ENCODE measurements at places on chromosomes 2 and 18.

DNA sequence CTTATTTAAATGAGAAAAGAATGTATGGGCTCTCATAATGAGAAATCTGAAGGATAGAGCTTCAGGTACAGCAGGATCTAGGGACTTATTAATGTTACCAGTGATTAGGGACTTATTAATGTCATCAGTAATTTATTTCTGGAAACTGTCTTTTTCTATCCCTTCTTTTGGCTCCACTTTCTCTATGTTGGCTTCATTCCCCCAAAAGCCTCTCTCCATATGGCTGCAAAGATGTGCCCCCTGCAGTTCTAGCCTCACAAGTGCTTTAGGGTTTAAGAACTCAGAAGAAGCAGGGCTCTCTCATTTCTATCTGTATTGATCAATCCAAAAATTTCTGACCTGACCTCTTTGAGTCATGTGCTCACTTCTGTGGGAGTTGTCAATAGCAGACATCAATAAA is 480.9 kb downstream of the TXNL1 start:
- no peak for DNase-seq

- no peak for DNase-seq
Measured at GRCh38 chr2:203671876-203672275, 34.6 kb upstream of the CD28 start.

GRCh38 chr2:61966087-61966727 is 60.7 kb downstream of the COMMD1 start:
- DNase-seq, result no peak

- no peak for DNase-seq
Measured at GRCh38 chr2:65046633-65047407, 9.4 kb upstream of the CEP68 start.

DNA sequence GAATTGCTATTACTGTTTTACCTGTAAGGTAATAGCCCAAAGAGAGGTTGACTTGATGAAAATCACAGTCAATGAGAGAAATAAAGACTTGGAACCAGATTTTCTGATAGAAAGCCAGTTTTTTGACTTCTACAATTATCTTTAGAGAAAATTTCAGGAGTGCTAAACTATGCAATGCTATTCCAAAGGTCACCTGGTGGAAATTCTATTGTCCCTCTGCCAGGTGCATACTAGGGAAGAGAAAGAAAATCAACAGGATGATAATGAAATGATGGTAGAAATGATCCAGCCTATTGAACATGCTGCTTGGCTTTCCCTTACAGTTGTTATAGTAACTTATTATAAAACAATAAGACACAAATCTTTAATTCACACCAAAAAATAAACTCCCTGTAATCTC is 85.0 kb downstream of the FASTKD2 start:
- no peak for DNase-seq

DNA sequence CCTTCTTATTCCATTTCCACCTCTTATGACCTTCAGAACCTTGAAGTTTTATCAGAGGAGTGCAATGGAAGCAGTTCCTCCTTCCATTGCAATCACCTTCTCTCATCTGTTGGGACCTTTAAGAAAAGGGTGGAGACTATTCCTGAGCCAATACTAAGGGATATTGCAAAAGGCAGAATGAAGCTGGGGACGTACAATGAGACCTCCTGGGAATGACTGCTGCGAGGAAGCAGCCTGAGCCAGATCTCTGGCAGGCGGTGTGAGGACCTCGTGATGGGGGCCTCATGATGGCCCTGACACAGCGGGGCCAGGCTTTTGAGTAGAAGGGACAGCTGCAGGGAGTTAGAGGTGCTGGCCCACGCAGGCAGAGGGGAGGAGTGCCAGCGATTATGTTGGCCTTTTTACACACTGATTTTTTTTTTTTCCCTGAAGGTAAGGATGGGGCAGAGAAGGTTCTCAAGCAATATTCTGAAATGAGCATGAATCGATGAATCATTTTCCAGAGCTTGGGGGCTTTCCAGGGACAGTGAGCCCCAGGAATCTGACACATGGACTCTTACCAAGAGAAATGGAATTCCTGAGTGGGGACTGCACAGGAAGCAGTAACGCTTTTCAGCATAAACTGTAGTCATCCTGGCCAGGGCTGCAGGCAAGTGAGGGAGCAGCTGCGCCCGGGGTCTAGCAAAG is 40.0 kb upstream of the LAPTM4A start:
- no peak for DNase-seq

- DNase-seq, result no peak
Measured at GRCh38 chr2:45353879-45354278, 257.2 kb downstream of the SRBD1 start.

DNA sequence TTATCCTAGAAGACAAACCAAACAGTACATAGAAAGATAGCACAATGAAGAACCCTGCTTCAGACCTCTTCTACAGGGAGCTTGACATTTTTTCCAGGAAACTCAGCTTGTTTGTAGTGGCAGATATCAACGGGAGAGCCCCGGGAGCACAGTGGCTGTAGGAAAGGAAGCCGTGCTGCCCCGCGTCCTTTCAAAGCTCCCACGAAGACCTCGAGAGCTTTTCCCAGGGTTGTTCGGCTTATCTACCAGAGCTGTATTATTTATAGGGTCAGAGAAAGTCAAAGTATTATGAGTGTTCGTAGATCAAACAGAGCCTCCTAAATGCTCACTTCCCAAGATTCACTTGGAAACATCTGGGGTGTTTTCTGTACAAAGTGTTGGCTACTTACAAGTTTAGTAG is 167.1 kb upstream of the COPS8 start:
- DNase-seq, result no peak

DNA sequence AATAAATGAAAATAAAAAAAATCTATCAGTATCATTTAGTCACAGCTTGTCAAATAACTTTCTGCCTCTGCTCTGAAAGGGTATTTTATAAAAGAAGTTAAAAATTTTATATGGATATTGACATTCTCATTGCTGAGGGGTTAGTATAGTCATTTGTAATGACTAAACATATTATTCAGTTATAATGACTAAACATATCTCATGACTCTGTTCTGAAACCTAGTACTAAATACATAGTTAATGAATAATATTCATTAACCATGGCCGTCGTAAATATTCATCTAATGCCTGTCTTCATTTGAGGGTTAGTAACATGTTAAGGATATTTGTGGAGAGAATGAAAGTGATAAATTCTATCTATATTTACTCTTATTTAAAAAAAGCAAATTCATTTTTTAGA is 69.1 kb upstream of the MAP4K3 start:
- DNase-seq, result no peak

- no peak for DNase-seq
Measured at GRCh38 chr2:48228345-48228684, 301.6 kb upstream of the STON1 start.

DNA sequence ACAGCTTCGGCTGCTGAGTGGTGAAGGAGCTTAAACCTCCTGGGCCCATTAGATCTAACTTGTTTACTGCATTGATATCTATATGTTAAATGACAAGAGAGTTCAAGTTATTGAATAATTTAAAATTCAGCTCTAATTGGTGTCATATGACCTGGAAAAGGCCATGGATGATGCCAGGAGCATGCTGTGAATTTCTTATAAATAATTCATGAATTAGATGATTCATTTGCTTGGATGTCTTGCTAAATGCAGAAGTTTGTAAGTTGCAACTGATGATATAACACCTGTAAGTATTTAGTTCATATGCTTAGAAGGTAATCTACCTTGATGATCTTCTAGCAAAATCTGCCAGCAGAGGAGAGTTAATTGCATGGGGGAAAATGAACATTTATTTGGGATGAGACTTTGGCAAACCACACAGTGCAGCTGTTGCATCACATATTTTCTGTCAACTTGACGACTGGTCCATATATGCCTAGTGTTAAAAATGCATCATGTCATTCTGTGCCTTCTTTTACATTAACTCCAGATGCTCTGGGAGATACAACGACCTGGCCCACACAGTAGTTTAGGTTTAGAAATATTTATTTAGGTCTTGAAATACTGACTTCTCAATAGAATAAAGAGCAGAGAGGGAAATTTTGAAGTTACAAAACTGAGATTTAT is 226.3 kb downstream of the KIAA1328 start:
- no peak for DNase-seq

DNA sequence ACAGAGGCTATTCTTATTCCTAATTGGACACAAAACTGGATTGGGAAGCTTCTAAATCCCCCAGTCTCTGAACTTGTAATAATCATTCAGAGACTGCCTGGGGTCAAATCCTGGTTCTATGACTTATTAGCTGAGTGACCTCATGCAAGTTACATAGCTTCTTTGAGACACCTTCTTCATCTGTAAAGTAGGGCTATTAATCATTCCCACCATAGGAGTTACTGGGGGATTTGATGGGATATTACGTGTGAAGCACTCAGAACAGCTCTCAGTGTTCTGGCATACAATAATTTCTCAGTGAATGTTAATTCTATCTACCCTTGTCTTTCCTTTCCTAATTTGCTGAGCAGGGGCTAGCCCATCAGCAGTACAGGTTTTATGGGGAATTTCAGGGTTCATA is 256.7 kb upstream of the TNP1 start:
- DNase-seq, result no peak

GRCh38 chr2:156490466-156490840 is 54.3 kb downstream of the GPD2 start:
- no peak for DNase-seq

- no peak for DNase-seq
Measured at GRCh38 chr2:18784245-18784644, 194.9 kb upstream of the NT5C1B start.

GRCh38 chr18:44853430-44853829 is 172.7 kb downstream of the SETBP1 start:
- peak; percentile 21 for DNase-seq

- no peak for DNase-seq
Measured at GRCh38 chr2:190891372-190891771, 10.8 kb downstream of the GLS start.

DNA sequence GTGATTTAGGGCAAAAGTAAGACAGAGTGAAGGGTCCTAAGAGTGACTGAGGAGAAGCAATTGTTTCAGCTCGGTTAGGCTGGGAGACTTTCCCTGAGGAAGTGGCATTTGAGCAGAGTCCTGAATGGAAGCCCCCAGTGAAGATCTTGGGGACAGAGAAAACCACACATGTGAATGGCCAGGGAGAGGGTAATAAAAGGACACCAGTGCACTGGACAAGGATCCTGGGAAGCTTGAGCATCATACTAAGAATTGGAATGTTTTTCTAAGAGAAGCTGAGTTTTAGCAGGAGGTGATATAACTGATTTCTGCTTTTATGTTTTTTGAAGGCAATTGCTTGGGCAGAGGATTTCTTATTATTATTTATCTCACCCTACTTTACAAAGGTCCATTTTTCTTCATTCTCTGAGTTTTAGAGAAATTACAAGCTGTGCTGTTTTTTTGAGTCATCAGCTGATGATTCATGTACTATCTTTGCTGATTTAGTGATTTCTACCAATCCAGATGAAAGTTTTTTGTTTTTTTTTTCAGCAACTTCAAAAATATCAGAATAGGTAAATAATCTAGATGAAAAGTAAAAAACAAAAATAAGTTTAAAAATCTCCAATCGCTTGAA is 43.5 kb downstream of the MFSD6 start:
- DNase-seq, result no peak

DNA sequence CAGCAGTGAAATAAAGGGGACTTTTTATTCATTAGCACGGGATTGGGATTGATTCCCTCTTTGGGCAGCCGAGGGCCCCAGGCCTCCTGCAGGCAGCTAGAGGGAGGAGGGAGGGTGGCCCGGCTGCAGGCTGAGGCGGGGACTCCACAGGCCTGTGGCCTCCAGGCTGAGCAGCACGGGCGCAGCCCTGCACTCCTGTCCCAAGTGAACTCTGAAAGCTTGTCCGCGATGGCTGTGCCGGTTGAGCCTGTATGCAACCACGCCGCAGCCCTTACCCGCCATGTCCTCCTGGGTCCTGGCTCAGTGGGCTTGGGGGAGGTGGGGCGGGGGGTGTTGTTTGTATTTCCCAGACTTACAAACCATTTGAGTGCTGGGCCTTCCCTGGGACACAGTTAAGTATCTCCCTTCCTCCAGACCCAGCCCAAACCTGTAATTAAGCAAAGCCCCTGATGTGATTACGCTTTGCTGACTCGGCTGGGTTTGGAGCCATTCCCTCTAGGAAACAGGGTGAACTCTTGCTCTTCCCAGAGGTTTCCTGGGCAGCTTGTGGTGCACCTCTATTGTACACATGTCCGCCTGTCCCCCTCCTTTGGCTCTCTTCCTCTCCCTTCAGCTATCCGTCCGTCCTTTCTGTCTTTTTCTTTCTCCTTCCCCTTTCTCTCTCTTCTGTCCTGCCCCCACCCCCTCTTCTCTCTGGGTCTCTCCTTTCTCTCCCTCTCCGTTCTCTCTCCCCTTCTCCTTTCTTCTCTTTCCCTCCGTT is 5.3 kb downstream of the GLI2 start:
- no peak for DNase-seq

DNA sequence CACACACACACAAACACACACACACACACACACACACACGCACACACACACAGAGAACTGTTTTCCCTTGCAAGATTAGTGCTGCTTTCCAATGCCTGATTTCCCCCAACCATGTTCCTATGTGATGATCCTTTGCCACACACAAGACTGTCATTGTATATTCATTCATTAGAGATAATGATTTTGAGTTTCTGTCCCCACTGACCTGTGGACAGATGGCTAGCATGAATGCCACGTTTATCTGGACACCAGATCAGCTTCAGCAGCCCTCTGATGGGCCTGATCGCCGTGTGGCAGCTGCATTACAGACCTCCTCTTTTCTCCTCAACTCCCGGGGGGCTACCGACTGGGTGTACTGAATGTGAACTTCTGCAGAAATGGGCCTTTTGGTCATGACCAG is 353.0 kb downstream of the MYCN start:
- DNase-seq, result no peak

- no peak for DNase-seq
Measured at GRCh38 chr2:68196120-68196716, 38.5 kb downstream of the PNO1 start.

GRCh38 chr2:203610558-203610957 is 75.5 kb upstream of the RAPH1 start:
- DNase-seq, result no peak

GRCh38 chr2:238570926-238571325 is 144.2 kb downstream of the ASB1 start:
- DNase-seq, result no peak

DNA sequence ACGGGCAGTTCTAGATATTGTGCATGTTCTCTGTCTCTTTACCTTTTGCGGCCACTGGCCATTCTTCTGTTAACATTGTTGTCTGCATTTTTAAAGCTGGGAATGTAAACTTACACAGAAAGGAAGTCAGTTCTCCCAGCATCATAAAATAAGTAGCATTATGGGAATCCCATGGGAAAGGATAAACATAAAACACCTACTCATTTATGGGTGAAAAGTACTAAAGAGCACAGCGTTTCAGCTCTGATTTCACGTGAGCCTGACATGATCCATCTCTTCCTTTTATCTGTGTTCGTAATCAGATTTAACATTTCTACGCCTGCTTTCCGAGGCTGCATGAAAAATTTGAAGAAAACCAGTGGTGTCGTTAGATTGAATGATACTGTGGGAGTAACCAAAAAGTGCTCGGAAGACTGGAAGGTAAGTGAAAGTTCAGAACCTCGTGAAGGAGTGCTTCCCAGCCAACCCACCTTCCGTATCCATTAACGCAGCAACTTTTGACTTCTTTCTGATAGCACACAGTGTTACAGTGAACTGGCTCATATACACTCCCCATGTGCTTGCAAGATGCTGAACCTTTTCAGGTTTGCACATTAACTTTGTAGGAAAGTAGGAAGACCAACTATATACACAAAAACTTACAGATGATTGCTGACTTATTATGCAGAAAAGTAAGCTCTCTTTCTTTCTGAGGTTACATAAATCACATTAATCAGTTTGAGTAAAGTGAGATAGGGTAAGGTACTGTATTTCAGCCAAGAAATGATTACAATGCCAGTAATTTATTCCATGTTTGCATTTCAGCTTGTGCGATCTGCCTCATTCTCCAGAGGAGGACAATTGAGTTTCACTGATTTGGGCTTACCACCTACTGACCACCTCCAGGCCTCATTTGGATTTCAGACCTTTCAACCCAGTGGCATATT is 86.5 kb upstream of the TTC39C start:
- DNase-seq, result no peak

Measured in NCI-H2029 (cell line).